AG09309 (cell line): ENCODE measurements at places on chromosomes 5 and 9.

DNA sequence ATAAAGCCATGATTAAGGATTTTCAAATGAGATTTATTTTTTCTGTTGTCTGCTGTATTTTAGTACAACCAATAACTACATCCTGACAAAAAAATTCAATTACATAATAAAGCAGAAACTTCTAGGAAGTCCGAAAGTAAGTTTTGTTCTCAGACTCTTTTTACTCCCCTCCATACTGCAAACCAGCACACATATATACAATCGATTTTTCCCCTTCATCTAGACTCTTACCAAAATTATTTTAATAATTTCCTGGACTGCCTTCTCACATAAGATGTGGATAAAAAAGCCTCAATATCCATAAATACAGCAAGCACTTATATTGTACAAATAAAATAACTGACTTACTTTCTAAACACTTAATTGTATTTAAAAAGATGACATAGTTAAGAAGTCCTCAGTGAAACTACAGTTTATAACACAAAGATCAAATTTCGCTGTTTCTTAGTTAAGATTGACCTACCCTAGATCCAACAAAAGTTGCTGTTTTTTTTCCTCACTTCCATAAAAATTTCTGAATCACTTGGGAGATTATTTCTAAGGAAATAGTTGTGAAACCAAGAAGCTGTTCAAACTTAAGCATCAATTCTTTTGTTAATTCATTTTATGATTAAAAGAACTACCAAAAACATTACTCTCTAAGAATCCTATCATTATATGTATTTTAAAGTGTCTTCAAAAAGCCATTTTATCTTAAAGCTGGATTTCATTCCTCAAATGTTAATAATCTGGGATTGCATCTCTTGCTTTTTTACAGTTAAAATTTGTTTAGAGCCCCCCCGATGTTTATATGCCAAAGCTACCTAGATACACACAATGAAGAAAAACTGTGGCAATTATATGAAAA, 74.7 kb upstream of the IFNE start:
- DNase-seq, result peak; percentile 33

DNA sequence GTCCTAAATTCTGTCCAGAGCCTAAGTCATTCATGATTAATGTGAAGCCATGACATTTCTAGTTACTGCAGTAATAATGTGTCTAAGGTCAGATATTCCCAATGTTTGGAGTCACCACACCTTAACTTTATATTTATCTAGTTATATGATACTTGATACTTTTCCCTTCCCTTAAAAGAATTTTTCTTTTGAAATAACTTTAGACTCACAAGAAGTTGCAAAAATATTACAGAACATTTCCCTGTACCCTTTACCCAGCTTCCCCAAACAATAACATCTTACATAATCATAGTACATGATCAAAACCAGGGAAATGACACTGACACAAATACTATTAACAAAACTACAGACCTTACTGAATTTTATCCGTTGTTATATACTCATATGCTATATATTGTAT, 150.0 kb upstream of the GNA14 start:
- no peak for DNase-seq

DNA sequence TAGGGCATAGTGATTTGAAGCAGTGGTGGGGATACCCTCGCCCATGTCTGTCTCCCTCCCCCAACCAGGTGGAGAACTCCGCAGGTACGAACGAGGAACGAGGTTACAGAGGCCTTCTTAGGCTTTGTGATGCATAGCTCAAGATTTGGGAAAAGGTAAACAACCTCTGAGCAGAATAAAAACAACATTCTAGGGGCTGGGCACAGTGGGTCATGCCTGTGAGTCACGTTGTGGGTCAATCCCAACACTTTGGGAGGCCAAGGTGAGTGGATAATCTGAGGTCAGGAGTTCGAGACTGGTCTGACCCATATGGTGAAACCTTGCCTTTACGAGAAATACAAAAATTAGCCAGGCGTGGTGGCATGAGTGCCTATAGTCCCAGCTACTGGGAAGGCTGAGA, 3.6 kb upstream of the LCP2 start:
- no peak for DNase-seq

GRCh38 chr5:1294835-1295649, at the start of gene TERT:
TERT (minus strand) TSS chr5:1295068; CDS start chr5:1294989, 79 bp downstream.
- DNase-seq, result no peak

DNA sequence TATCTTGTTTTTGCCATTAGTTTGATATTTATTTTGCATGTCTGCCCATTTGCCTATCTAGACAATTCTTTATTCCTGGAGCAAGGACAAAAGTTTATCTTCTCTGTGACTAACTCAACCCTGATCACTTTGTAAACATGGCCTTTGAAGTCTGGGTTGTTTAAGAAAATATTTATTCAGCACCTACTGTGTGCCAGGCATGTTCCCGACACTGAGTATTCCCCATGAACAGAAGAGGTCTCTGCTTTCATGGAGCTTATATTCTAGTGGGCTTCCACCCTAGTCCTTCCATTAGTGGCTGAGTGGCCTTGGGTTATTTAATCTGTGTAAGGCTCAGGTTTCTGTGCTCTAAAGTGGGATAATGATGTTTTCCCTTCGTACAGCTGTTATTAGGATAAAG, 49.7 kb downstream of the SEMA6A start:
- DNase-seq, result no peak

DNA sequence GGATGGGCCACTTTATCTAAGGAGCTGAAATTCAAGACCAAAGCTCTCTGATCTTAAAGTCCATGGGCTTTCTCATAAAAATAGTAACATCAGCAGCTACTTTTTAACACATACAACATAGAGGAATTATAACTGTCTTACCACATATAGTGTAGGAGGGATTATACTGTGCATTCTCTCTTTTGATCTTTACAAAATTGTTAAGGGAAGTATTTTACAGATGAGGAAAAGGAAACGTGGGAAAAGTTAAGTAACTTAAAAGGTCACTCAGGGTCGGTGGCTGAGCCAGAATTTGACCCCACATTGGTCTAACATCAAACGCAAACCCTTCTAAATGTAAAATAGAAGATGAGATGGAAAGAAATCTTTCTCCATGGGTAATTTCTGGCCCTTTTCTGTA, 38.4 kb downstream of the ZNF608 start:
- DNase-seq, result no peak

DNA sequence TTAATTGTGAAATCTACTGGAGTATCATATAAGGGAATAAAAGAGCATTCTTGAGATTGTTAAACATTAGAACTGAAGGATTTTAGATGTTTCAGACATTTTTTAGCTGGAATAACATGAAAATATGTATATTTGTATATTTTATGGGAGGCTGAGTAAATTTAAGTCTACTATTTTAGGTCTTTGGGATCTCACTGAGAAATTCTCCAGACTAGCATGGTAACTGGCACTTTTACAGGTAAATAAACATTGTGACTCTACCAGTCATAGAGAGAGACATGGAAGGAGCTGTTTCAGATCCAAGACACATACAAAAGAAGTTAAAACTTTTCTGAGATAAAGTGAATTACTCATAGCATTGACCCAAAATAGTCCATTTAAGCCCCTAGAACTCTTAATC, 59.4 kb downstream of the NDUFAF2 start:
- DNase-seq, result peak; percentile 5

- peak; percentile 73 for DNase-seq
Observed at GRCh38 chr5:80125962-80126480, 90.9 kb downstream of the THBS4 start.

- no peak for DNase-seq
Observed at GRCh38 chr9:125663127-125663526, 43.9 kb downstream of the MAPKAP1 start.

- DNase-seq, result peak; percentile 8
Observed at GRCh38 chr5:77774981-77775789, 954 bp downstream of the TBCA start.

- DNase-seq, result peak; percentile 55
Observed at GRCh38 chr5:173479711-173480110, 136.7 kb downstream of the BOD1 start.

- DNase-seq, result no peak
Observed at GRCh38 chr5:154442801-154443200, 3.0 kb upstream of the SAP30L start.

DNA sequence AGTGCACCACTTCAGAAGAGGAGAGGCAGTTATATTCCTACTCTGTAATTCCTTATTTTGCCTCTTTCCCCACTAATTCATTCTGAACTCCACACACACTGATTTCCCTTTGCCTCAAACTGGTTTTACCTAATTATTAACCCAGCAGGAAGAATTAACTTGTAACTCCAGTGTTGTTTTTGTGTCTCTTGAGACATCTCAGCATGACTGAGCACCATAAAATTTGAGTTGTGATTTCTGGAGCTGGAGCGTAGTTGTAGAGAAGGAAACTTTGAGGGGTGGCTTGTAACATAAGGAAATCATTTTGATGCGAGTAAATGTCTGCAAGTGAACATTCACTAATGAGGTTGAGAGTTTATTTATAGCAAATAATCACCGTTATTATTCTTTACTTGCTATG, 265.2 kb downstream of the TMEM38B start:
- DNase-seq, result no peak

GRCh38 chr5:83877911-83878706, 157.5 kb upstream of the HAPLN1 start:
- DNase-seq, result peak; percentile 34

GRCh38 chr5:994272-994607, 14.4 kb upstream of the NKD2 start:
- DNase-seq, result no peak

GRCh38 chr5:1507014-1507375, 16.8 kb downstream of the LPCAT1 start:
- no peak for DNase-seq

- no peak for DNase-seq
Observed at GRCh38 chr5:90472783-90473395, 1.7 kb downstream of the MBLAC2 start.

- DNase-seq, result no peak
Observed at GRCh38 chr5:62719061-62719720, 140.6 kb downstream of the LRRC70 start.

GRCh38 chr5:115758356-115758755, 58.1 kb downstream of the CDO1 start:
- DNase-seq, result no peak

- DNase-seq, result no peak
Observed at GRCh38 chr9:96061293-96061987, 185.9 kb downstream of the ERCC6L2 start.

GRCh38 chr5:91183743-91184142, 199.4 kb downstream of the ARRDC3 start:
- no peak for DNase-seq

DNA sequence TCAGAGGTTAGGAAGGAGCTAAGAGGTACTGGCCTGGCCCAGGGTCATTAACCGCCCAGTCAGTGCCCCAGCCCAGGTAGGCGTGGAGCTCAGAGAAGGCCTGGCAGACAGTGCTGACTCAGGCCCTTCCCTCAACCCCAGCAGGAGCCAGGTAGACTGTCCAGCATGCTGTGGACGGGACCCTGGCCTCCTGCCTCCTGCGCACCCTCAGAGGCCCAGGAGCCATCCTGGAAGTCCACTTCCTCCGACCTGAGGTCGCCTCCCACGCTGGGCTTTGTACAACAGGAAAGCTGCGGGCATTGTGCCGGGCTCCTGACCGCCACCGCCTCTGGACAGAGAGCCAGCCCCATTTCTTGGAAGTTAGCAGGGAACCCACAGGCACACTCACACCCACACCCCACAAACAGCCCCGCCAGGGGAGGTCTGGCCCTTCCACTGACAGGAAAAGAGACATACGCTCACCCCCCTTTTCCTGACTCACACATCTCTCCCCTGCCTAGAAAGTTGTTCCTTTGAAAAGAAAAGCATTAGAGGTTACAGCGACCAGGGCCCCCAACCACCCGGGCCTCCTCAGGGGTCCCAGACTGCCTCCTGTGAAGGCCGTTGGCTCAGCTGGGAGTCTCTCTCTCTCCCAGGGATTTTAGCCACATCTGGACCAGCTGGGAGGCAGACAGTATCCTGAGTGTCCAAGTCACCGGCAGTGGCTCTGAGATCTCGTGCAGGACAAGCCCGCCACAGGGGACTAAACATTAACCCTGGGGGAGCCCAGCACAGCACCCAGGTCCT, 7.7 kb downstream of the RALGDS start:
- no peak for DNase-seq

DNA sequence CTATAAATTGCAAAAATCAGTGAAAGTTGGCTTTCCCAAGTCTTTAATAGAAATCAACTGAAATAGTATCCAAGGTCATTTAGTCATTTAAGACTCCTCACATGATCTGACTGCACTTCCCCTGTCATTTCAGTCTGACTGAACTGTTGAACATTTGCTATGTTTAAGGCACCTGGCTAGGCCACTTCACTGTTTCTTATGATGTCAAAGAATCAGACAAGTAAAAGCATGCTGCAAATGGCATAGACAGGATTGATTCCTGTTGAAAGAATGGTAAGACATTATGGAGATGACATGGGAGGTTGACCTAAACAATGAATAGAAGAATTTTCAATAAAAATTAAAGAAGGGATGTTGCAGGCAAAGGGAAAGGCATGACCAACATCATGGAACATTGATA, 502.1 kb downstream of the NFIB start:
- DNase-seq, result no peak

- no peak for DNase-seq
Observed at GRCh38 chr5:134101686-134102439, 12.6 kb upstream of the TCF7 start.

DNA sequence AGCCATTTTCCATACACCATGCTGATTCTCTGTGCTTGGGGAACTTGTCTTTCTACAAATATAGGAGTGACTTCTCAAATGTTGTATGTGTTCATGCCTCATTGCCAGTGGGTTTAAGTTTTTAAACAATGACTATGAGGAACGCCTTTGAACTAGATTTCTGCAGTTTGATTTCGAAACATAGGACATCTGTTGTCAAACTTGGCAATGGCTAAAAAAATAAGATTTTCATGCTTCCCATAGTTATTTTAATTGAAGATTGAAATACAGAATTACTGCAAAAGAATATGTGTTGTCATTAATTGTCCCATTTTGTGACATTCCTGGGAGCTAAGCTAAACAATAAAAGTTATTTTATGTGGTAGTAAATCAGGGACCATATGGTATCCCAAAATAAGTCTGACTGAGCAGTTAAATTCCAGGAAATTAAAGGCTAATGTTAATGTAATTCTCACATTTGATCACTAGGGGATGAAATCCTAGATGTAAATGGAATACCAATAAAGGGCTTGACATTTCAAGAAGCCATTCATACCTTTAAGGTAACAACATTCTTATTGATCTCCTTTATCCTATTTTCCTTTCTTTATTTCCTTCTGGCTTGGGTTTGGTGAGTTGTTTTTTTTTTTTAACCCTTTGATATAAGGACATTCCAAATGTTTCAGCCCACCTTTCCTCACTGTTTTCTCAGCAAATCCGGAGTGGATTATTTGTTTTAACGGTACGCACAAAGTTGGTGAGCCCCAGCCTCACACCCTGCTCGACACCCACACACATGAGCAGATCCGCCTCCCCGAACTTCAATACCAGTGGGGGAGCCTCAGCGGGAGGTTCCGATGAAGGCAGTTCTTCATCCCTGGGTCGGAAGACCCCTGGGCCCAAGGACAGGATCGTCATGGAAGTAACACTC, 116.7 kb downstream of the GOLPH3 start:
- no peak for DNase-seq

DNA sequence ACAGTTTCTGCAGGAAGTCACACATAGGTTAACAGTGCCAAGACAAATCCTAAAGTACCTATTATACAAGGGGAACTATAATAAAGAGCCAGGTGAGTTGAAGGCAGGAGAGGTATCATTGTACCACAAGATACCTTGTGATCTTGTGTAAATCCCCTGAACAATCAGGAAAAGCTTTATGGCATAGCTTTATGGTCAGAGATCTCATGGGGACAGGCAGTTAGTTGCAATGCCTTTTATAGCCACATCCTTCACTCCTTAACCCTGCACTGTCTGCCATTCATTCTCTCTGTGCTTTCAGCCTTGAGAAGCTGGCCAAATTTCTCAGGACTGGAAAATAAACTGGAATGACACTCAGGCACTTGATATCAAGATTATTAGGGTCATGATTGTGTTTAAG, 97.0 kb downstream of the GHR start:
- DNase-seq, result no peak
